ENCODE measurements at places on chromosomes 6 and 20.

GRCh38 chr6:91141346-91141745, 554.5 kb upstream of the MAP3K7 start:
- DNase-seq, result no peak

DNA sequence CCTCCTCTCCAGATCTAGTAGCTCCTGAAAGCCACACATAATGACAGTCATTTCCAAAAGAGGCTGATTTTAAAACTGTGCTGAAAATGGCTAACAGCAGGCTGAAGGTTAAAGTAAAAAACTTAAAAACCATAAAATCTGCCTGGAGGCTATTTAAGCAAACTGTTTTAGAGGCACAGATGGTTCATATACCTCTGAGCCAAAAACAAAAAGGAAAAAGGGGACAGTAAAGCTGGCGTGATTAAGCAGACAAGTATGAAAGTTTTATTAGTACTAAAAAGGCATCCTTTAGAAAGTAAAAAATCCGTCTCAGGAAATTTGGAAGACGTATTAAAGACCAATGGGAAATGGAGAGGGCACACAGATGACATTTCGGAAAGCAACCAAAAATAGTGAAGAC, 55.8 kb downstream of the SOBP start:
- DNase-seq, result no peak

GRCh38 chr20:9203081-9203447, 134.2 kb downstream of the PLCB4 start:
- DNase-seq, result no peak

DNA sequence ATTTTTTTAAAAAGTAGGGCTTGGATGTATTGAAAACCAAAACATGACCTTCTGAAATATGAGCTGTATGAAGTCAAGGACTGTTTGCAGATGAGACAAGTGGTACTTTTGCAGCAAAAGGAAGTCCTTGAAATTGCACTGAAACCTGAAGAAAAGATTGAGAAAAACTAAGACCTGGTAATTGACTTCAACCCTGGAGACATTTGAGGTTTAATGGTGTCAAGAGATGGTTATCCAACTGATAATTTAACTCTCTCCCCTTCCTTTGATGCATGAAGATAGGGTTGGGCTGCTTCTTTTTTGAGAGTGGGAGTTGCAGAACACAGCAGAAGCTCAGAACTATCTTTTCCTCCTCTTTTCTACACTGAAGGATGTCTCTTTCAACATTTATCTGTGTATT, 180.9 kb upstream of the DTNBP1 start:
- no peak for DNase-seq

DNA sequence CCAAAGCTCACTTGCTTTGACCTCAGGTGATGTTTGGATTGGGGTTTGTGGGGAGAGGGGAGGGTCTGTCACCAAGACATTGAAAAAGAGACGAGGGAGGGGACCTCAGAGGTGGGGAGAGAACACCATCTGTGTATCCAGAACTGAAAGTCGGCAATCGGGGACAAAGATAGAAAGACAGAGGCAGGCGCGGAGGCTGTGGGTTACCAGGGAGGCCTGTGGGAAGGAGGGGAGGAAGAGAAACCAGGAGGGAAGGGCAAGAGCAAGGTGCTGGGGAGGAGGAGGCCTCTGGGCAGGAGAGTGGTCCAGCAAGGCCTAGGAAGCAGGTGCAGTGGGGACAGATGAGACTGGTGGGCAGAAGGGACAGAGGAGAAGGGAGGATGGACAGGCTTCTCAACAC, 211.2 kb downstream of the CDC5L start:
- DNase-seq, result no peak

DNA sequence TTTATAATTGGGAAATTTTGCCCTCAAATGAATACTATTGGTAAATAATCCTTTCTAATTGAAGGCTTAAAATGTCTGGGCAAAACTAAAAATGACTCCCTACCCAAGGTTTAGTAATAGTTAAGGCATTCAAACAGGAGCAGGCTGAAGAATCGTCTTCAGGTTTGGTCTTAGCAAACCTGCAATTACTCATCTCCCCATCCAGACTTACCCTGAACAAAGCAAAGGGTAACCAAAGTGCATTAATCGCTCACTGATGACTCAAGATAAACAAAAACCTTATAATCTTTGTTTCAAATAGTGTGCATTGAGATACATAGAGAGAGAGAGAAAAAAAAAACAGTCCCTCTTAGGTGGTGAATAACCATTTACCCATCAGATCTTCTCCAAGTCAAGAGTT, 225.5 kb downstream of the BMP2 start:
- DNase-seq, result no peak

Measured in BE2C (cell line).